ENCODE measurements at places on chromosomes 2 and 18.

DNA sequence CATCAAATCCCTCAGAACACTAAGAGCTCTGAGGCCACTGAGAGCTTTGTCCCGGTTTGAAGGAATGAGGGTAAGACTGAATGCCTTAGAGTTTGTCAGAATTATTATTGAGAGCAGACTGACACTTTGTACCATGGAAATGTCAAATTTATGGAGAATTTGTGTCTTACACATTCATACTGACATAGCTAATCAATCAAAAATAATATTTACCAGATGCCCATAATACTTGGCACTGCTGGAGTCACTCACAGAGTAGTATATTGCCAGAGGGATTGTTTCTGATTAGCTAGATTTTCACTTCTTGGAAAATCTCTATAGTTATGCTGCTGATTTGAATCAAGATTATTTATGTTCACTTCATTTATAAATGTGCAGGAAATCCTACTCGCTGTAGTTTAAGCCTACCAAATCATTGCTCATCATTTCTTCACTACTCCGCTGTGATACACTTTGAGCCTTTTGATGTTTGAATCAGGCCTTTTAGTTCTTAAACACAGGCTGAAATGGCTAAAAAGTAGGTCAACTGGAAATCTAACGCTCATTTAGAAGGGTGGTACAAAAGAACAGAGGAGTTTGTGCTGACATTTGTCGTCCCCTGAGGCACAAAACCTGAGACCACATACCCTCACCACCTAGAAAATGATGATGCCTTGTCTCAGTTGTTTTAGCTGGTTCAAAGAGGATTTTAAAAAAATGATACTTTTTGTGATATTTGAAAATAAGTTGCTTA lies 96.1 kb upstream of the CSRNP3 start:
- no peak for DNase-seq

GRCh38 chr2:164840458-164840929 lies 1.1 kb downstream of the COBLL1 start:
- no peak for DNase-seq

DNA sequence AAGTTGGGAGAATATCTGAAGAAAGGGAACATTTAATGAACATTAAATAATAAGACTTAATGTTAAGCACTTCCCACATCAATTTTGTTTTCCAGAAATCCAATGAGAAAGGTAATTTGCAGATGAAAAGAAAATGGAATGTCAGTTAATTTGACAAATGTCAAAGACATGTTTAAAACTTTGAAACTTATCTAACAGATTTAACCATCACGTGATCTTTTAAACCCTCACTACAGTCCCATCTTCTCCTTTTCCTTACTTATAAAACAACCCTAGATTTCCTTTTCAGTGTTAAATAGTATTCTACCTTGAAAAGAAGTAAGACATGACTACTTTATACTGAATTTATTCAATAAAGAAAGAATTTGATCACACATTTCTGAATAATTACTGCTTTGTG lies 288.5 kb downstream of the NRXN1 start:
- no peak for DNase-seq

- no peak for DNase-seq
Observed at GRCh38 chr2:65369574-65369973, 62.8 kb downstream of the SPRED2 start.

GRCh38 chr2:56170504-56170903 lies 13.3 kb upstream of the CCDC85A start:
- DNase-seq = no peak

DNA sequence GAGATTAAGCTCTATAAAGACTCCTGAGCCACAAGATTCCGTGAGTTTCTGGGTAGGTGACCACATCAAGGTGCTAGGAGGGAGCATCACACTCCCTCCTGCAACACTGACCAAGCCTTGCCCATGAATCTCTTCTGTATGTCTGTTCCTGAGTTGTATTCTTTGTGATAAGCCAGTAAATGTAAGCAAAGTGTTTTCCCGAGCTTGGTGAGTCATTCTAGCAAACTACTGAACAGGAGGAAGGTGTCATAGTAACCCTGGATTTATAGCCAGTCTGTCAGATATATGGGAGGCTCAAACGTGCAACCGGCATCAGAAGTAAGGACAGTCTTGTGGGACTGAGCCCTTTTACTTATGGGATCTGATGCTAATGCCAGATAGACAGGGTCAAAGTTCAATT lies 346.1 kb upstream of the KYNU start:
- DNase-seq = no peak

DNA sequence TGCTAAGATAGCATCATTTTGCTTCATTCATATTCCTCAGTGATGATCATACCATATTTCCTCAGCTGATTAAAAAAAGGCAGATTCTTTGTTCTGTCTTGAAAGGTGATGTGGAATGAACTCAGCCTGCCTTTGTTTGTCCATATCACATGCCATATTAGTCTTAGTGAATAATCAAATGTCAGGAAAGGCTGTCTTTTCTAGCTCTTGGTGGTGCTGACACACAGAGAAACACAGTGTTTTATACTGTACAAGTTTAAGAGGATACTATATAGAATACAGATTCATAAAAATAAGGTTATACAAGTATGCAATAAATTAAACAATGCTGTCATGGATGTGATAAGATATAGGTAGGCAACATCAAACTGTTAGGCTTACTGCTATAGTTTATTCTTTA lies 97.1 kb upstream of the FAM98A start:
- DNase-seq = no peak

DNA sequence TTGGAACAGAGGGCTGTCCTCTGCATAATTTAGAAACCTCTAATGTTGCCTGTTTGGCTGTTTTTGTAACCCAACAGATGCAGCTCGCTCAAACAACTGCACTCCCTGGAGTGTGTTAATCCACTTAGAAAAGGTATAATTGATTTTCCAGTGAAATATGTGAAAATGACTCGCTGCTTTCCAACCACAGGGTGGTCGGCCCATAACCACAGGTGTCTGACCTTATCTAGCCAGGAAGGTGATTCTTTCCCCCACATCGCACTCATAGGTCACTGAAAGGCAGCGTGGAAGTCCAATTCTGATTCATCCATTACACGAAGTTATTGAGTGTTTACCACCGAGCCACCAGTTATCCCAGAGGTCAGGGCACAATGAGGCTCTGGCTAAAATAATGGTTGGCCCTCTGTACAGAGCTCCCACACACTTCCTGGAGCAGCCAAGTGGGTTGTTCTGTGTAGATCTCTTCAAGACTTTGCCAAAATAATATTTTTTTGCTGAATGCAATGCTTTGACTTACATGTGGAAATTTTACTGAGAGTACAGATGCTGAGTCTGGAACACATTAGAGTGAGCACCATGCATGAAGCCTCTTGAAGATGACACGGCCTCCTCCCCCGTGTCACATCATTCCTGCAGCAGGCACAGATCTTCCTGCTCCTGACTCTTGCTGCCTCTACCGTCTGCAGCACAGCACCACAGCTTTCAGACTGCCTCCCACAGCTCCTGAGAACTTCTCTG lies 396.2 kb downstream of the ZNF516 start:
- no peak for DNase-seq

DNA sequence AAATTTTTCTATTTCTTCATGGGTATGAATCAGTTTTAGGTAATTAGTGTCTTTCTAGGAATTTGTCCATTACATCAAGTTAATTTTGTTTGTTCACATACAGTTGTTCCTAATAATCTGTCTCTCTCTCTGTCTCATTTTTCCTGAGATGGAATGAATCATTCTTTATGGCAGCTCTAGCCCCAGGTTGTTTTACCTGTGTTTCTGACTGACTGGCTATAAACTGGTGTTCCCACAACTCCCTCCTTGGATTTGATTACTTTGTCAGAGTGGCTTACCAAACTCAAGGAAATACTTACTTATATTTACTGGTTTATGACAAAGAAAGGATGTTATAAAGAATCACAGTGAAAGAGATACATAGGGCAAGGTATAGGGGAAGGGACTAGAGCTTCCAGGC lies 15.1 kb downstream of the ADNP2 start:
- DNase-seq = no peak

GRCh38 chr2:128638341-128639119 lies 319.9 kb upstream of the HS6ST1 start:
- no peak for DNase-seq

- no peak for DNase-seq
Observed at GRCh38 chr2:236977852-236978398, 107.8 kb upstream of the COPS8 start.

- no peak for DNase-seq
Observed at GRCh38 chr2:205702576-205702975, 20.3 kb downstream of the NRP2 start.

DNA sequence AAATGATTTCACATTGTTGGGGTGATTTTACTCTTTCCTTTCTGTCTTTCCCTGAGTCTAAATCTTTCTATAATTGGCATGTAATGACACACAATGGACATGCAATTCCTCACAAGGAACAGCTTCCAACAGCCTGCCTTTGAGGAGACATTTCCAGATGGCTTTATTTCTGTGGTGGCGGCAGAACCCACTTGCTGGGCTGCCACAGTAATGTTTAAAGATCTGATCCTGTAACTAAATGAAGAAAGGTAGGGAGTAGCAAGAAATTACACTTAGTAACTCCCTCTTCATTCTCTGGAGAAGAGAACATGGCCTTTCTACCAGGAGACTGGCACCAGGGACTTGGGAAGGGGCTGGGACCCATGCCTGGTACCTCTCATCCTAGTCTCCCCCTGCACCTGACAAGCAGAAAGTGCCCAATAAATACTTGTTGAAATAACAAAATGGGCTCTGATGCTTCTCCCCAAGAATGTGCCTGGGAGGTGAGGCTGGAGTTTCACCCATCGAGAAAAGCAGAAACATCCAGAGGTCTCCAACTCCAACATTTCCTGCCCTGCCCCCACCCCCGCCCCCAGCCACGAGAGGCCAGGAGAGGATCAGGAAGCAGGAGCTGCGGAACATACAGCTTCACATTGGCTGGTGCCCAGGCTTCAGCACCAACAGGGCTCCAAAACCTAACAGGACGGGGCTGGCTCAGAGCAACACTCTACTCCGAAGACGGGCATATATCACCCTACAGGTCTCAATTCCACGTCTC lies 92.1 kb downstream of the PXDN start:
- no peak for DNase-seq

DNA sequence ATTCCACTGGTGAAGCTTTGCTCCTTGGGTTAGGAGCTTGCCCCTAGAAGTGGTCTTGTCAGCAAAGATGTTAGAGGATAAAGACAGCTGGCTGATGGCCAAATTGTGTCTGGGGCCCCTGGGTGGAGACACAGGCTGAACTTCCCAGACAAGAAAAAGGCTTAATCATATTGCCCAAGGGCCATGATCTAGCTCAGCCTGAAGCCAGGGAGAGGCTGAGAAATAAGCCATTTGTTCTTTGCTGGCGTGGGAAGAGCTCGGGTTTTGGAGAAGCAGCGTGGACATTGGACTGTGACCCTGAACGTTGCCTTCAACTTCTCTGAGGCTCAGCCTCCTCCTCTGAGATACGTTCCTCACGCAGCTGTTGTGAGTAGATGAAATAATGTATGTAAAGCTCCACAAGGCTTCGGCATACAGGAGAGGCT lies 153.0 kb downstream of the ZFP36L2 start:
- DNase-seq = no peak

DNA sequence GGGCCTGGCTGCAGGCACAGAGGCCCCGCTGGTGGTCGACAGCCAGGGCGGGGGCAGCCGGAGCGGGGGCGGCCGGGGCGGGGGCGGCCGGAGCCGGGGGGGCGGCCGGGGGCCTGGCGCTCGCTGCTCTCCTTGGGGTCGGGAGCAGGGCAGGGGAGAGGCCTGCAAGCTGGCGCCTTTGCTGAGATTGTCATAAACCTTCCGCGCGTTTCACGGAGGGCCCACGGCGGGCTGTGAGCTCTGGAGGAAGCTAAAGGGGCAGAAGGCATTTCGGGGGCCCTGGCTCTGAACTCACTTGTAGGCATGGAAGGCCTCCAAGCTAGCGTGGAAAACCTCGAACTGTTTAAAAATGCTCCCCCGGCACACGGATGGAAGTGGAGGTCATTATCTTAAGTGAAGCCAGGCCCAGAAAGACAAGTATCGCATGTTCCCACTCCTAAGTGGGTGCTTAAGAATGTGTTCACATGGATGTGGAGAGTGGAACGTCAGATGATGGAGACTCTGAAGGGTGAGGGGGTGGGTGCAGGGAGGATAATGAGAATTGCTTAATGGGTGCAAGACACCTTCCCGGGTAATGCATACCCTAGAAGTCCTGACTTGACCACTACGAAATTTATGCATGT lies 629 bp downstream of the PRELID3A start:
- no peak for DNase-seq

DNA sequence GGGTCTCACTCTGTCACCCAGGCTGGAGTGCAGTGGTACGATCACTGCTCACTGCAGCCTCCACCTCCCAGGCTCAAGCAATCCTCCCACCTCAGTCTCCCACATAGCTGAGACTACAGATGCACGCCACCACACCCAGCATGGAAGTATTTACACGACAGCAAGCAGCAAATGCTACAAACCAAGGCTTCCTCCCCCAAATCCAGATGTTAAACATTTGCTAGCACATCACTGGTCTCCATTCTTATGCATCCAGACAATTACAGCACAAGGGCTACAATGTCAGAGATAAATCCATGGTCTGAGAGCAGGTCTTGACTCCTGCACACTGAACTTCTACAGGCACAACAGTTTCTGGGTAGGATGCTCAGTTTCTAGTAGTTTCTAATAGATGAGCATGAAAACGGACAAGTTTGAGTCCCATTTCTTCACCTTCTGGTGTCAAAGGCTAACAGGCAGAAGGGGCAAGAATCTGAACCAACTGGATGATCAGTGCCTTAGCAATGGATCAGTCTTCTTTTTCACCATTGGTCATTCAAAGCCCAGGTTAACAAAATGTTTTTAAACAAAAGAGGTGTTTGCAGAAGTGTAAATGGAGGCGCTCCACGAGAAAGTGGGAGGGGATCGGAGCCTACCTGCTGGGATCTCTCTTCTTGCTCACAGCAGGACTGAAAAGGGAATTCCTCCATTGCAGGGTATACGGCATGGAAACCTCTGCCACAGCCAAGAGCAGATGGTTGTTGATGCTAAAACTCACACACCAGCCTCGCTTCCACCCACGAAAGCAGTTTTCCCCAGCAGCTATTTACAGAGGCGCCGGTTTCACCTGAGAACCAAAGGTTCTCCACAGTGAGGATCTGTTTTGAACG lies 135.0 kb upstream of the ARL4C start:
- DNase-seq = no peak

All from CD4-positive, alpha-beta T cell (primary cell).